CD4-positive, alpha-beta T cell treated with Interleukin-4 for 4 hours (primary cell): ENCODE measurements at places on chromosomes 11 and 22.
A peak's percentile ranks its signal among the peaks of the same experiment; 100 is the strongest.

GRCh38 chr11:125262830-125263218 is 98.3 kb downstream of the PKNOX2 start:
- no peak for DNase-seq

- DNase-seq, result no peak
These were observed 12.0 kb downstream of the JAML start for GRCh38 chr11:118212781-118213191.

DNA sequence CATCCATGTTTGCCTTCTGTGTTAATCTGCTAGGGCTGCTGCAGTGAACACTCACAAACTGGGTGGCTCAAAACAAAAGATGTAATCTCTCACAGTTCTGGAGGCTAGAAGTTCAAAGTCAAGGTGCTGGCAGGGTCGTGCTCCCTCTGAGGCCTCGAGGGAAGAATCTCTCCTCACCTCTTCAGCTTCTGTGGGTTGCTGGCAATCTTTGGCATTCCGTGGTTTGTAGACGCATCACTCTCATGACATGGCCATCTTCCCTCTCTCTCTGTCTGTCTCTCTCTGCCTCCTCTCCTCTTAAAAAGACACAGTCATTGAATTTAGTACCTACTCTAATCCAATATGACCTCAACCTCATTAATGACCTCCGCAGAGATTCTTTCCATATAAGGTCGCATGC is 78.8 kb downstream of the TSPAN18 start:
- DNase-seq, result no peak

- DNase-seq, result no peak
These were observed 166.6 kb downstream of the BRD1 start for GRCh38 chr22:49660794-49661781.

DNA sequence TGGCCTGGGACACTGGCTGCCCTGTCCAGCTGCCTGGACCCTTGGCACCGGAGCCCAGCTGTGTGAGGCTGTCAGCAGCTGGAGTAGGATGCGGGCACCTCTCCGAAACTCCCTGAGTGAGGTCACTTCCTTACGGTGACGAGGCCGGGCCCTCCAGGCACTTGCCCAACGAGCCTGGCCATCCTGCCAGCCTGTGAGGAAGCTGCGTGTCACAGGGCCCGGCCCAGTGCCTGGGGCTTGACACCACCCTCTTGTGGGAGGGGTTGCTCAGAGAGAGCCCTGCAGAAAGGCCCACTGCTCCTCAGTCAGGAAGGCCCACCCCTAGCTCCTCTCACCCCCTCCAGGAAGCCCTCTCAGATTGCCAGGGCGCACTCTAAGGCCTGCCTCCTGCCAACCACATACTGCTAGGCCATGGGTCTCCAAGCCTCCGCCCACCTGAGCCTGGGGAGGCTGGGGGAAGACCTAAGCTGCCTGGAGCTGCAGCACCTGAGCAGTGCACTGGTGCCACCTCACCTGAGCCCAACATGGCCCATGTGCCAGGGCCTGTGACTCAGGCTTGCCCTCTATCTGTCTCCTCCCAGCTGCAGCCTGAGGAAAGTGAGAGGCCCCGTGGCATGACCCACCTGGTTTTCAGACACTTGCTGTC is 4.3 kb upstream of the PHLDA2 start:
- peak; percentile 56 for DNase-seq

- no peak for DNase-seq
These were observed 16.9 kb upstream of the SESN3 start for GRCh38 chr11:95247883-95248282.

DNA sequence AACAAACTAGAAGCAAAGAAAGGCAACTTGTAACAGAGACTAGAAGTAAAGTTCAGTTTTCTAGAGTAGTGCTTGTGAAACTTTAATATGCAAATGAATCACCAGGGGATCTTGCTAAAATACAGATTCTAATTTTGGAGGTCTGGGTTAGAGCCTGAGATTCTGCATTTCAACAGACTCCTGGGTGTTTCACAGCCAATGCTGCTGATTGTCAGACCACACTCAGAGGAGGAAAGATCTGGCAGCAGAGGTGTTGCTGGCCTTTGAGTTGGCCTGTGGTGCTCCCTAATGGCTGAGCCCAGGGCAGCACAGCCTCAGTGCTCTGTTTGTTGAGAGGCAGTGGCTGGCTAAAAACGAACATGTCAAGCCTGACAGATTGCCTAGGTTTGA is 5.4 kb downstream of the CRY2 start:
- DNase-seq, result no peak

- peak; percentile 54 for DNase-seq
These were observed 1.1 kb upstream of the TTLL1 start for GRCh38 chr22:43090130-43090789.
